ENCODE measurements at places on chromosomes 2 and 18.

DNA sequence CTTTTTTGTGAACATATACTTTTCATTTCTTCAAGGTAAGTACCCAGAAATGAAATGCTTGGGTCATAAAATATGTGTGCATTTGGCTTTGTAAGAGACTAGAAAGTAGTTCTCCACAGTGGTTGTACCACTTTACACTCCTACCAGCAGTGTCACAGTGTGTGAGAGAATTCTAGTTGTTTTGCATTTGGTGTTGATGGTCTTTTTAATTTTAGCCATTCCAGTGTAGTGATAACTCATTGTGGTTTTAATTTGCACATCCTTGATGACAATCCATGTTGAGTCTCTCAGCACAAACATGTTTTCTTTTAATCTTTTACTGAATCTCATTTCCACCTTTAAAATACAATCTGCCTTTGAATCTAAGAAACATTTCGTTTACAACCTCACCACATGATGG, 402.5 kb upstream of the ETAA1 start:
- no peak for DNase-seq

DNA sequence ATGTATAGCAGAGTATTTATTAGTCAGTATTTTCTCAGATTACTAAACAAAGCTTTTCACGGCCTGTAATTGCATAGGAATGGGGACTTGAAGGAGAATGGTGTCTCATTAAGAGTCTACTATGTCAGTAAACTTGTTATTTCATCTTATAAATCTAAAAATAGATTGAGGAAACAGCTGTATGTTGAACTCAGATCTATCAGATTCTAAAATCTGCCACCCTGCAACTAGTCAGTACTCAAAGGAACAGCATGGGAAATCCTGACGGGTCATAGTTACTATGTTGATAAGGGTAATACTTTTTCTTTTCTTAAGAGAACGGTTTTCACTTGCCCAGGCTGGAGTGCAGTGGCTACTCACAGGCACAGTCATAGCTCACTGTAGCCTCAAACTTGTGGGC, 70.2 kb upstream of the EMILIN2 start:
- no peak for DNase-seq

- DNase-seq, result no peak
These were observed 26.9 kb downstream of the NGEF start for GRCh38 chr2:232986155-232986554.

GRCh38 chr18:55732227-55733106, 144.5 kb upstream of the TCF4 start:
- DNase-seq, result no peak

- DNase-seq, result peak; percentile 37
These were observed 80.9 kb downstream of the NABP1 start for GRCh38 chr2:191758518-191759507.

GRCh38 chr2:42385225-42385624, 24.2 kb upstream of the COX7A2L start:
- DNase-seq, result no peak

GRCh38 chr18:31490387-31490786, 7.6 kb upstream of the DSG2 start:
- no peak for DNase-seq

DNA sequence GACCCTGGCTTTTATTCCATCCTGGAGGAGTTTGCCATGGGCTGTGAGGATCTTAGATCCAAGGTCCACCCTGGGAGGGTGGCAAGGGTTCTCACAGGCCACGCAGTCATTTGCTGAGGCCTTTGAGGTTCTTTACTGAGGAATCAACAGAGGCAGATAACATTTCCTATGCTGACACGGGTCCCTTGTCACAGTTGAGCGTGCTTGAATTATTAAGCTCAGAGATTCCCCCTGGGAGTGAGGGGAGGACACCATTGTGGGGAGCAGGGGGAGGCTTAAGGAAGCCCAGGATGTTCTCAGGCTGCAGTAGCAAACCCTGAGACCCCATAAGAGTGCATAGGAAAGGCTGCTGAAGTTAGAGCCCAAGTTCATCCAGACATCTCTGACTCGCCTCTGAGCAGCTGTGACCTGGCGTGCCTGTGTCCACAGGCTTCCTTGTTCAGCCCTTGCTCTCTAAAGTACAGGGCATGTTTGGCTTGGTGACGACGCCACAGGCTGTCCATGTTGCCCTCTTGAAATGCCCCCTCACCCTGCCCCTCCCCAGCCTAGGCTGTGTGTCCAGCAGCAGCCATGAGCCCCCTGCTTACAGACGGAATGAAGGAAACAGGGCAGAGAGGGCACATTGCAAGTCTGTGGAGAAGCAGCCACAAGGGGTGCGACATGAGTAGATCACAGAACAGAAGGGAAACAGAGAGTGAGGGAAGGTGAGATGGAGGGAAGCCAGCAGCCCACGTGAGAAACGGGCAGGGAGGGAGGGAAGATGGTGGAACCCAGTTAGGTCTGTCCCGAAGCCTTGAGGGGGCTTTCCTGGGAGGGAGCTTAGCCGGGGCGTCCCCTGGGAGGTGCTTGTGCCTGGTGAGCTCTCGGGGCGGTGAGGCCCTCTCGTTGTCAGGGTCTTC, 34.0 kb downstream of the NAPG start:
- DNase-seq, result no peak

GRCh38 chr2:137208431-137208891, 443.1 kb downstream of the THSD7B start:
- DNase-seq, result no peak

Data from activated CD4-positive, alpha-beta T cell treated with anti-CD3 and anti-CD28 coated beads for 24 hours (primary cell).